Activated T-cell treated with anti-CD3 and anti-CD28 coated beads for 1 hour (primary cell): ENCODE measurements at places on chromosomes 6 and 20.

DNA sequence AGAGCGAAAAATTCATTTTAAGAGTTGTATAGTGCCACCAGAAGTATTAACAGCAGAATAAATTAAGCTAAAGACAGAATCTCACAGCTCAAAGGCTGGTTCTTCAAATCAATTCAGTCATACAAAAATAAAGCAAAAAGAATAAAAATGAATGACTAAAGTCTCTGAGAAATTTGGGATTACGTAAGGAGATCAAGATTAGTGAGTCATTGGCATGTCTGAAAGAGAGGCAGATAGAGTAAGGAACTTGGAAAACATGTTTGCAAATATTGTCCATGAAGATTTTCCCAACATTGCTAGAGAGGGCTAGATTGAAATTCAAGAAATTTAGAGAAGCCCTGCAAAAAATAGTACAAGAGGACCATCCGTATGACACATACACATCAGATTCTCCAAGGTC is 1413.9 kb upstream of the ADGRB3 start:
- DNase-seq: no peak

- DNase-seq: no peak
Observed at GRCh38 chr20:33679758-33680485, 5.7 kb upstream of the NECAB3 start.

- DNase-seq: no peak
Observed at GRCh38 chr20:43689165-43689564, 22.3 kb downstream of the MYBL2 start.

DNA sequence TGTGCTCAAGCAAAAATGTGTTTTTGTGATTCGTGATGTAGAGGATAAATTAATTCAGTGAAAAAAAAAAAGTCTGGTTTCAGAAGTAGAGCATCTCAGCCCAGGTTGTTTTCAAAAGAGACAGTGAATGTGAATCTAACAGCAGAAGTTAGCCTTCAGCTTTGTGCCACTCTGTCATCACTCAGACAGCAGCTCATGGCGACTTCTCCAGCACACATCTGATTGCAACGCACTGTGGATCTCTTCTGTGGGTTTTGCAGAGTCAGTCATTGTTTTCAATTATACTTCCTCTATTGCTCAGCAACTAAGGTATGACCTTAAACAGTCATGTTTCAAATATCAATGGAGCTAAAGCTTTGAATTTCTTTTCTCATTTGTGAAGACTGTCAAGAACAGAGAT is 335.5 kb upstream of the POU3F2 start:
- DNase-seq: no peak

- no peak for DNase-seq
Observed at GRCh38 chr20:51341581-51341980, 200.9 kb downstream of the NFATC2 start.

DNA sequence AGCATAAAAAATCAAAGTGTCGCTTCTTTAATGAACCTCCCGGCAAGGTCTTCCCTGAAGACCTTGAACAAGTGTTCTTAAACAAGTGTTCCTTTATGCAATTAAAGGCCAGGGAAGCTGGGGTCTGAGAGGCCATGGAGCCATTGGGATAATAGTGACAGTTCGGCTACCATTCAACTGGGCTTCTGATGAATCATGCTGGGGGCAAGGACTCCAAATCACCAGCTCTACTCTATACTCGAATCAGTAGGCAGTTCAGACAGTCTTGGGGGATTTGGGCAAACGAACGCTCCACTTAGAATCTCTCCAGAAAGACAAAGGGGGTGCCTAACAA is 34.7 kb upstream of the EZR start:
- DNase-seq: no peak

- no peak for DNase-seq
Observed at GRCh38 chr6:115706324-115706723, 354.4 kb downstream of the FRK start.

- no peak for DNase-seq
Observed at GRCh38 chr20:7924692-7925091, 15.6 kb downstream of the HAO1 start.

DNA sequence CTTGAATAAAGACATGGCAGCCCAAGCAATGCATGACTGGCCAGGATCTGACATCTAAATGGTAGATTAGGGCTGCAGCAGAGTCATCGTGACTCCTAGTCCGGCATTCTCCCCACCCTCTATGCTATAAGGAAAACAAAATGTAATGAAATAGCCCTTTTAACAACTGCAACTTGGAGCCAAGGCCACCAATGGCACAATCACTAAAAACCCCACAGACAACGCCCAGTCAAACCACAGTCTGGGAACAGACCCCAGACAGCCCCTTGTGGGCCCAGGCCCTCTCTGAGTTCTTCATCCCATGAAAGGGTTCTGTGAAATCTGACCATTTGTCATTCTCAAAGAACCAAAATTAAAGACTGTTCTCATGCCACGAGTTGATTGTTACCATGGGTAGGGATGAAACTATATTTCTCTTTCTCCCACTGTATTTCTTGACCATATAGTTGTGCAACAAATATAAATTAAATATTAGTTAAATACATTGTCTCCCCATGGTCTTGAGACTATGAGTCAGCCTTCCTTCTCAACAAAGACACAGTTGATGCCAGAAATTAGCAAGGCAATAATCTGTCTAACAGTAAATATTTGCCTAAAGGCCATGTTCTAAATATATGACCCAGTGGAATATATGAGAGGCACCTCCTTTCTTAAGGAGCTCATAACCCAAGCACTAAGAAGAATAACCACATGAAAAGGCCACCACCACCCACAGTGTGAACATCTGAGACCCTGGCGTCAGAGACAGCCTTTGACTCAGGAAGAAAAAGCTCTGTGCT is 85.6 kb upstream of the SSTR4 start:
- no peak for DNase-seq

DNA sequence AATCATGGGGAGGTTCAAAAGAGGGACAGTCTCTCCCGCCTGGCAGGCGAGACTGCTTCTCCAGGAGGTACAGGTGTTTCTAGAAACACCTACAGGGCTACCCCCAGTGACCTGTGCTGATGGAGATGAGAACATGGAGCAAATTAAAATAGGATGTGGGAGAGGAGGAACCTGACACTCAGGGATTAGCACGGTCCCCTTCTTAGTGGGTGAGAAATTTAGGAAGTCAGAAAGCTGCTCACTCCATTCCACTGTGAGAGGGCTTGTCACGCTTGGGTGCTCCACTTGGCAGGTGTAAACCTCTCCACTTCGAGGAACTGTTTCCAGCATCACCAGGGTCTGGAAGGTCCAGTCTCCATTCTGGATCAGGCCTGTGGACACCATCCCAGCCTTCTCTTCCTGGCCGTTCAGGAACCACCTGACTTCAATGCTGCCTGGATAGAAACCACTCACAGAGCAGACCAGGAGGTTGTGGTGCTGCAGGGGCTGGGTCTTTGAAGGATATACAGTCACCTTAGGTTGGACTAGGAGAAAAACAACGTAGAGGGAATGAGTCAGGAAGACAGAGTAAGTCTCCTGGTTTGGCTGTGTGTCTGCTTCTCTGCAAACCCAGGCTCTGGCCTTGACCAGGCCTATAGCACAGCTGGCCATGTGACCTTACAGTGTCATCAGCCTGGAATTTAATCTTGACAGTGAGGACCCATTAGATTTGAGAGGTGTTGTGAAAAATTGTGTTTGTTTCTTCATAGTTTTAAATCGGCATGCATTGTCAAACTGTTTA is 8.1 kb downstream of the HLA-DRB1 start:
- no peak for DNase-seq

DNA sequence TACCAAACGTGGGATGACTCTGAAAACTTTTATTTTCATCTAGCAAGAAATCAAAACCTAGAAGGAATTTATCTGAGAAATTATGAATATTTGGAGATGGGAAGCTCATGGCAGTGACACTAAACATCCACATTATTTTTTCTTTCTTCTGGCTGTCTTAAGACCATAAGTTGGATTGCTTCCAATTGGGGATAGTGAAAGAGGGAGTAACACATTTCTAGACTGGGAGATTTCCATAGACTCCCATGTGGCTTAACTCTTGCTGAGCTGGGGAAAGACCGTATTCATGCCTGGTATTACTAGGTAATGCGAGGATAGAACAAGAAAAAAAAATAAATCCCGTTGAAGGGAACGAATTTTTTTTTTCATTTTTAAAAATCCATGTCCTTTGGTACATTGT is 120.0 kb downstream of the UTRN start:
- DNase-seq: no peak

GRCh38 chr6:31202259-31203166 is 32.0 kb upstream of the POU5F1 start:
- no peak for DNase-seq

DNA sequence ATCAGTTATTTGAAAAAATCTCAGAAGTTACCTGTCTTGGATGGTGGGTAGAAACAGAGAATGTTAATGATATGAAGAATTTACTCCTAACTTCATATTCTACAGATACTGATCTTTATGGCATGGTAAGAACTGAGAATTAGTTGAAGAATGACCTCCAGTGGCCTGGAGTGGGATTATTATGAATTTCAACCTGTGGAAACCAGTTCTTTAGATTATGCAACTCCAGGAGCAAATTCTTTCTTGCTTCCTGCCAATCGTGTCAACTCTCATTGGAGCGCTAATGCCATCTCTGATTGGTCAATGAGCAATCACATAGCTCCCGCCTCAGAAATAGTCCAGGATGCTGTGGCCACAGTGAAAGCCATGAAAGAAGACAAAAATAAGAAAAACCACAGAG is 40.6 kb downstream of the LYRM2 start:
- no peak for DNase-seq

- DNase-seq: no peak
Observed at GRCh38 chr6:7899101-7899888, 11.3 kb downstream of the TXNDC5 start.
